Neural crest cell (in vitro differentiated cells): ENCODE measurements at places on chromosomes 11 and 22. TPM values are rescaled to one million over a fixed set of nuclear protein-coding genes. Genes with fewer than 3 reads are reported as not detected.

DNA sequence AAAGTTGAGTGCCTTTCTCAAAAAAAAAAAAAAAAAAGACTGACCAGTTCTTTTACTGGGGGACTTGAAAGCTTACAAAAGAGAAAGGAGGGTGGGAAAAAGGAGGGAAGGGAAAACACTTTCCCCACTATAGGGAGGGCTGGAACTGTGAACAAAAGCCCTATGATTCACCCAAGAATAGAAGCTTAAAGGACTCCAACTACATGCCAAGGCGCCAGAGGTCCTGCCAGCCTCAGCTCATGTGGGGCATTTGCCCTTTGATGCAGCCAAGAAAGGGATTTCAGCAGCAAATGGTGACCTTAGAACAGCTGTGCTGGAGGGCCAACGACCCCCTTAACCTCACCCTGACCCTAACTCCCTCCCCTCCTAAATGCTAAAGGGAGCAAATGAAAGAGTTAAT lies 160.0 kb downstream of the NTM start:
- peak overlapping the region; percentile 29 for H3K4me3 ChIP-seq
- H3K36me3 ChIP-seq = no peaks in the 10 kb centered on the region
- DNase-seq = no peak

DNA sequence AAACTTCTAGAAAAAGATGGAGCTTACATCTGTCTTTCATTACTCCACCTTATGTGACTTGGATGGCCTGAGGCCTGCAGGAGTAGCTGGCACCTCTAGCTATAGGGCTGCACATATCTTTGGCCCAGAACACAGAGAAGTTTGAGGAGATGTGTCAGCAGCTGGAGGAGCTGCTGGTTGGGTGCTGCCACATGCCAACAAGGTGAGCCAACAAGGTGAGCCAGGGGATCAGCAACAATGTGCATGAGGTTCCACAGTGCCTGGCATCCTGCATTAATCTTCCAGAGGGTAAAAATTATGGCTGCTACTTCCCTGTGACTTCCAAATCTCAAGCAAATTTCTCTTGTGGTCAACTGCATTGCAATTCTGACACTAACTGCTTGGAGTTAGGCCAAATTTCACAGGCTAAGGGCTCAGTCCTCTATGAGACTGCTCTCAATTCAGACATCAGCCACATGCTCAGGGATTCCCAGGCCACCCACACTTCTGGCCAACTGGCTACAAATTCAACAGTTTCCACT lies 16.0 kb downstream of the RBM7 start:
- no peak for DNase-seq
- H3K36me3 ChIP-seq = peaks cover 13% of the 10 kb centered on the region
- no peaks in the 10 kb centered on the region for H3K27me3 ChIP-seq

Gene MOGAT2
- not detected in 2 replicates for total RNA-seq

- DNase-seq = no peak
- H3K27me3 ChIP-seq = peaks cover 7% of the 10 kb centered on the region
- H3K4me1 ChIP-seq = peaks cover 16% of the 10 kb centered on the region
- no peaks in the 10 kb centered on the region for H3K36me3 ChIP-seq
- H3K27ac ChIP-seq = no peak overlapping the region
Measured at GRCh38 chr11:124479561-124479960, 34.1 kb upstream of the OR8B8 start.

DNA sequence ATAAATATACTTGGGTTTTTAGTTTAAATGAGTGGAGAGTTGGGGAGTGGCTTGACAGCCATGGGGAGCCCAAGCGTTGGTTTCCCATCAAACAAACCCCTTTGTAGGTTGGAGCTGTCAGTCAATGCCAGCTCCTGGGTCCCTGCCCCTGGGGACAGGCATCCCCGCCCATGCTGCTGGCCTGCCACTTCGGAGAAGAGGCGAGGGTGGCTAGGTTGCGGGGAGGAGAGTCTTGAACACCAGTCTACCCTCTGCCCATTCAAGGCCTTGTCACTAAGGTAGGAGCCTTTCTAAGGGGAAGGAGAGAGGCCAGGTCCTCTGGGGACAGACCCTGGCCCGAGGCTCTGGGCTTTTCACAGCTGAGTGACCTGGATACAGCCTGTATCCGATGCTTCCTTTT lies 211.9 kb upstream of the CADM1 start:
- no peak for DNase-seq
- H3K36me3 ChIP-seq = no peaks in the 10 kb centered on the region
- peak overlapping the region; percentile 85 for H3K4me3 ChIP-seq
- H3K4me1 ChIP-seq = peaks cover 68% of the 10 kb centered on the region
- peak overlapping the region; percentile 95 for H3K27ac ChIP-seq

GRCh38 chr11:134343646-134344045 lies 11.9 kb downstream of the GLB1L2 start:
- H3K36me3 ChIP-seq = no peaks in the 10 kb centered on the region
- no peaks in the 10 kb centered on the region for H3K27me3 ChIP-seq
- H3K4me1 ChIP-seq = no peaks in the 10 kb centered on the region
- no peak overlapping the region for H3K4me3 ChIP-seq

- H3K27ac ChIP-seq = no peak overlapping the region
- H3K36me3 ChIP-seq = no peaks in the 10 kb centered on the region
- H3K27me3 ChIP-seq = no peaks in the 10 kb centered on the region
- H3K4me1 ChIP-seq = peaks cover 25% of the 10 kb centered on the region
- no peak overlapping the region for H3K4me3 ChIP-seq
Measured at GRCh38 chr22:26393929-26394328, 35.1 kb upstream of the ASPHD2 start.

Gene GTSE1
- total RNA-seq = 67.6 and 69.2 TPM in 2 replicates

GRCh38 chr11:12066056-12066798 lies 44.2 kb upstream of the MICAL2 start:
- no peak overlapping the region for H3K27ac ChIP-seq
- no peak for DNase-seq
- H3K4me1 ChIP-seq = peaks cover 26% of the 10 kb centered on the region
- no peaks in the 10 kb centered on the region for H3K36me3 ChIP-seq

Gene TRABD
- 45.7 and 46.9 TPM in 2 replicates for total RNA-seq

Gene TRIM3
- total RNA-seq = 20.6 and 26.2 TPM in 2 replicates

Gene SERPIND1
- not detected in 2 replicates for total RNA-seq

Gene DTX4
- total RNA-seq = 129 and 139 TPM in 2 replicates

Gene LRP5
- total RNA-seq = 43.4 and 44.3 TPM in 2 replicates

DNA sequence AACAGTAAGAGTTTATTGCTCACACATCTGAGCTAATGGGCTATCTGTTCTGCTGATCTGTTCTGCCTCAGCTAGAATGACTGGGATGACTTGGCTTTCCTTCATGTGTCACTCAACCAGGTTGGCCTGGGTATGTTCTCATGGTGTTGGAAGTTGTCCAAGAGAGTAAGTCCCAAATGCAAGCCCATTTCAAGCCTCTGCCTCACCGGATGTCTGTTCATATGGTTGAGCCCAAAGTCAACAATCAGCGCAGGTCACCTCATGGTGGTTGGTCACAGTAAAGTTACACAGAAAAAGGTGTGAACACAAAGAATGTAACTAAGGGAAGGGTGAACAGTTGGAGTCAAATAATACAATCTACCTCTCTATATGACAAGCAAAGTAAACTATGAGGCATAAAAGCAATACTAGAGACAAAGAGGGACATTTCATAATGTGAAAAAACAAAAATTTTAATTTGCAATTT lies 1.9 kb downstream of the GDPD4 start:
- H3K36me3 ChIP-seq = no peaks in the 10 kb centered on the region
- no peak overlapping the region for H3K27ac ChIP-seq
- no peak for DNase-seq
- no peaks in the 10 kb centered on the region for H3K27me3 ChIP-seq
- peaks cover 6% of the 10 kb centered on the region for H3K4me1 ChIP-seq
- no peak overlapping the region for H3K4me3 ChIP-seq

DNA sequence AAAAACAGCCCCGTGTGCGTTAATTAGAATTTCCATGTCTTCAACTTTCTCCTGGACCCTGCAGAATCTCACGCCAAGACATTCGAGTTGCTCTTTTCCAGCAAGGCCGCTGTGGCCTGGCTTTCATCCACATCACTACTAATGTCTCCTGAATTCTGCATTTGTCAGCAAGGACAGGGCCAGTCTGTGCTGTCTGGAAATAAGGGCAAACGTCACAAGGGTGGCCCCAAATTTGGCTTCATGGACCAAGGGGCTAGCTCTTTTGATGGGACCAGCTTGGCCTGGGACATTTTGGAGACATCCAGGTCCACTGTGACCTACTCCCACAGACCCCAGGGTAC lies 33.4 kb downstream of the KCNQ1OT1 start:
- no peaks in the 10 kb centered on the region for H3K27me3 ChIP-seq
- DNase-seq = no peak
- H3K27ac ChIP-seq = no peak overlapping the region
- H3K4me3 ChIP-seq = no peak overlapping the region
- peaks cover 10% of the 10 kb centered on the region for H3K36me3 ChIP-seq

GRCh38 chr11:22521226-22521625 lies 104.4 kb downstream of the FANCF start:
- no peak for DNase-seq
- no peaks in the 10 kb centered on the region for H3K4me1 ChIP-seq
- no peaks in the 10 kb centered on the region for H3K27me3 ChIP-seq
- no peak overlapping the region for H3K4me3 ChIP-seq
- no peak overlapping the region for H3K27ac ChIP-seq
- no peaks in the 10 kb centered on the region for H3K36me3 ChIP-seq

DNA sequence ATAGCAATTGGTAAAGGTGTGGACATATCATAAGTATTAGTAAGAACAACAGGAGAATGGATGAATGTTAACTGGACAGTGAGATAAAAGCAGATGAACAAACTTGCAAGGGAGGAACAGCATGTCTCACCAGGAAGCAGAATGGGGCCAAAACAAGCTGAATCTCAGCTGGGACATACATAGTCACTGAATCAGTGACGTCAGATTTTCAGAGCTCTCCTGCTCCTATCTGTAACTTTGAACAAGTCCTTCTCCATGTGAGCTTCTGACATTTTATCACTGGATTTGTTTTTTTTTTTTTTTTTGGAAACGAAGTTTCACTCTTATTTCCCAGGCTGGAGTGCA lies 118.7 kb downstream of the BBOX1 start:
- no peak for DNase-seq
- H3K27me3 ChIP-seq = no peaks in the 10 kb centered on the region
- no peak overlapping the region for H3K4me3 ChIP-seq
- no peaks in the 10 kb centered on the region for H3K4me1 ChIP-seq

GRCh38 chr11:94655956-94656355 lies 88.8 kb downstream of the PIWIL4 start:
- no peak overlapping the region for H3K27ac ChIP-seq
- no peak overlapping the region for H3K4me3 ChIP-seq
- no peak for DNase-seq
- H3K36me3 ChIP-seq = no peaks in the 10 kb centered on the region

- no peaks in the 10 kb centered on the region for H3K36me3 ChIP-seq
- no peak overlapping the region for H3K27ac ChIP-seq
- no peak overlapping the region for H3K4me3 ChIP-seq
- no peaks in the 10 kb centered on the region for H3K27me3 ChIP-seq
- DNase-seq = no peak
- H3K4me1 ChIP-seq = peaks cover 10% of the 10 kb centered on the region
Measured at GRCh38 chr22:41695211-41695610, 4.1 kb upstream of the MEI1 start.

Gene MPZL2
- not detected in 2 replicates for total RNA-seq

DNA sequence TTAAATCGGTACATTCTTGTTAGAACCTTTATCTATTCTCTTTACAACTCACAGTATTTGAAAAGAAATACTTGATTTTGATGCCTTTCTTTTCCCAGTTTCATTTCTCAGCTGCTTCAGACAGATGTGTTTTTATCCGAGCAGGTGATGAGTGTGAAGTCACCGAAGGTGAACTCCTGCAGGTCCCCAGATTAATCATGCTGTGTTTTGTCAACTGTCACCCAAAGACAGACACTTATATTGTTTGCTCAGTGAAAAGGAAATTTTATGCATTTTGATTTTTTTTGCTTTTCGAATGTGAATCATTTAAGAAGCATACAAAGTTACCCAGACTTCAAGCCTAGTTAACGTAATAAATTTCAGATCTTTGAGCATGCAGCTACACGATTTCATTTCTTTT lies 7.8 kb upstream of the TMPRSS13 start:
- no peaks in the 10 kb centered on the region for H3K36me3 ChIP-seq
- H3K4me1 ChIP-seq = peaks cover 2% of the 10 kb centered on the region
- H3K4me3 ChIP-seq = no peak overlapping the region
- no peak overlapping the region for H3K27ac ChIP-seq

DNA sequence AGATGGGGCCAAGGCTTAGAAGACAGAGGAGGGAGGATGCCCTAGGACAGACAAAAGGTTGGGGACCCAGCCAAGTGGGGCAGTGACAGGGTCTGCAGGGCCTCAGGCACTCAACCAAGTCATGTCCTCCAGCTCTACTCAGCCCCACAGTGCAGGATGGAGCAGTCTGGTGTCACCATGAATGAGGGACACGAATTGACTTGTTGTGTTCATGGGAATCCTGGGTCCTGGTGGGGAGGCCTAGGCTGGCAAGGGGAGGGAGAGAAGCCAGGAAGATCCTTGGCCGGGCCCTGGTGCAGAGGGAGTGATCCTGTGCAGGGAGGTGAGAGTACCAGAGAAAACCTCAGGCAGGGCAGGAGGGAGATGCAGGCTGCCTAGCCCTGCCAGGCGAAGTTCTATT lies 12.0 kb downstream of the P2RY6 start:
- H3K27ac ChIP-seq = peak overlapping the region; percentile 88
- H3K36me3 ChIP-seq = no peaks in the 10 kb centered on the region
- peaks cover 24% of the 10 kb centered on the region for H3K4me1 ChIP-seq
- no peaks in the 10 kb centered on the region for H3K27me3 ChIP-seq

DNA sequence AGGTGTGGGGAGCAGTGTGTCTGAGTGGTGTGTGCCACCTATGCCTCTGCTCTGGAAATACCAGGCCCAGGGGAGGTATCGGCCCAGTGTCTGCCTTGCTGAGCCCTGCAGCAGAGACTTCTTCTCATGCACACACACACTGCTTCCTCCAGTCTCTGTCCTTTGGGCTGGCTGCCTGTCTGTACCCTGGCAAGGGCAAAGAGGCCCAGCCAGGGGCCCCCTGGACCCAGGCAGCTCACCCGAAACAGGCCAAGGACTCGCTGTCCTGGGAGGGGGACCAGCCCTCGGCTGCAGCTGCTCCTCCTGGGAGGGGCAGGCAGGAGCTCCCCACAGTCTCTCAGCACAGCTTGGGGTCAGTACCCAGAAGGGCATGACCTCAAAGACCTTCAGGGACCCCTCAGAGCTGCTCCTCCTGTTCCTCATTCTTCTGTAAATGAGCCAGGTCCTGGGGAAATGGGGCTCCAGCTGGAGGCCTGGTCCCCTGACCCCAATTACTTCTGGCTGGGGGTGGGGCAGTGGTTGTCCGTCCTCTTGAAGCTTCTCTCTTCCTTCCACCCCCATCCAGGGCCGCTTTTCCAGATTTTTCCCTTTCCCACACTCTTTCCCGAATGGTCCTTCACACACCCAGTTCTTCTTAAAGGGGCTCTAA lies 24.5 kb upstream of the ALX4 start:
- no peak overlapping the region for H3K4me3 ChIP-seq
- DNase-seq = no peak
- H3K27me3 ChIP-seq = peaks cover 85% of the 10 kb centered on the region
- H3K36me3 ChIP-seq = no peaks in the 10 kb centered on the region
- no peak overlapping the region for H3K27ac ChIP-seq

GRCh38 chr22:22953791-22954190 lies 66.2 kb downstream of the IGLL5 start:
- H3K27me3 ChIP-seq = peaks cover 84% of the 10 kb centered on the region
- H3K4me3 ChIP-seq = peak overlapping the region; percentile 29
- no peaks in the 10 kb centered on the region for H3K36me3 ChIP-seq
- no peak for DNase-seq

GRCh38 chr11:90700789-90701439 lies 478.1 kb upstream of the CHORDC1 start:
- no peaks in the 10 kb centered on the region for H3K27me3 ChIP-seq
- no peaks in the 10 kb centered on the region for H3K36me3 ChIP-seq
- no peak overlapping the region for H3K4me3 ChIP-seq
- no peaks in the 10 kb centered on the region for H3K4me1 ChIP-seq
- no peak overlapping the region for H3K27ac ChIP-seq
